ENCODE measurements at places on chromosomes 2 and 18.

GRCh38 chr2:70806013-70806412 lies 14.4 kb downstream of the CLEC4F start:
- DNase-seq = no peak

- no peak for DNase-seq
Measured at GRCh38 chr2:64315291-64315960, 138.5 kb upstream of the LGALSL start.

DNA sequence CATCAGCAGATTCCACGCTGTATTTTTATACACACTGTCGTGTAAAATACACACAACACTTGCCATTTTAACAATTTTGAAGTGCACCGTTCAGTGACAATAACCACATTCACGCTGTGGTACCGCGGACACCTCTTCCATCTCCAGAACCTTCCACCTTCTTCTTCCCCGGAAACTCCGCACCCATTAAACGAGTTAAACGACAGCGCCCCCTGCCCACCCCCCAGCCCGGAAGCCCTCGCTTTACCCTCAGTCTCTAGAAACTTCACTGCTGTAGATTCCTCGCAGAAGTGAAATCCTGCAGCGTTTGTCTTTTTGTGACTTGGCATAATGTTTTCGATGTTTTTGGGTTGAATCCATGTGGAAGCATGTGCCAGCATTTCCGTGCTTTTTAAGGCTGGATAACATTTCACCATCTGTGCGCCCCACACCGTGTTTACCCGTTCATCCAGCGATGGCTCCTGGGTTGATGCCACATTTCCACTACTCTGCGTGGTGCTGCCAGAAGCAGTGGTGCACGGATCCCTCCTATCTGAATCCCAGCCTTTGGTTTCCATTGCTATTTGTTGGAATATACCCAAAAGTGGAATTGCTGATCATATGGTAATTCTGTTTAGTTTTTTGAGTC lies 32.0 kb upstream of the TMEM18 start:
- no peak for DNase-seq

- no peak for DNase-seq
Measured at GRCh38 chr2:9641641-9642040, 10.8 kb upstream of the YWHAQ start.

DNA sequence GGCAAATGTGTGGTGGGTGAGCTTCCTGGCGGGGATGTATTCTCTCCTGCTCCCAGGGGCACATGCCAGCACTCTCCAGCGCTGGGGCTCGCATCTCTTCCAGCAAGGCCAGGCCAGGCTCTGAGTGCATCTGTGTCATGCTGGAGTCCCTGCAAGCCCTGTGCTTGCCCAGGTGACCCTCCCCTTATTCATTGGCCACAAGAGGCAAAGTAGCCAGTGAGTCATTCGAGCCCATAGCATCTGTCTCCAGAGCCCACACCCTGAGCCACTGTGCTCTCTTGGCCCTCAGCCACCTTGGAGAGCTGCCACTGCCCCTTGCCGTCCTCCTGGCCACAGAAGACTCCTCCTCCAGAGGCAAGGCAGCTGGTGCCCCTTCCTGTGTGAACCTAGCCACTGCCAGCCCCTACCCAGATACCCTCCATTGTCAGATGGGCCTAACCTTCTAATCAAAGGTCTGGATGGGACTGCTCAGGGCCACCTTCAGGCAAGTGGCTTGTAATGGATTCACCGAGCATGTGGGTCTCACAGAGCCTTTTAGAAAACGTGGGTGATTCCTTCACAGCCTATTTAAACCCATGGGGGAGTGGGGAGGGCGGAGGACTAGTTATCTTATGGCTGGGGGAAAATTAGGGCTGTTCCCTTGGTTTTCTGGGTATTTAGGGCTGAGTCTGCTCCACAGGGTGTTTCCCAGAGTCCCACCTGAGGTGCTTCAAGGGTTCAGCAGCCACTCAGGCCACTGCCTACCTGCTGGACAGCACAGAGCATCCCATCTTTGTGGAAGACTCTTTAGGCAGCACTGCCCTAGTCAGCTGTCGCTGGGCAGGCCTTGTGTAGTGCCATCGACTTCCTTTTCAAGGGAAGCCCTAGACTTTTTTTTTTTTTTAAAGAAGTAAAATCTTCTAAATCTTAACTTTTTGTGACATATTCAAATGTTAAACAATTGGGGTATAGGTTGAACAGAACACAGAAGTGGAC lies 137.4 kb downstream of the ACOXL start:
- DNase-seq = no peak

DNA sequence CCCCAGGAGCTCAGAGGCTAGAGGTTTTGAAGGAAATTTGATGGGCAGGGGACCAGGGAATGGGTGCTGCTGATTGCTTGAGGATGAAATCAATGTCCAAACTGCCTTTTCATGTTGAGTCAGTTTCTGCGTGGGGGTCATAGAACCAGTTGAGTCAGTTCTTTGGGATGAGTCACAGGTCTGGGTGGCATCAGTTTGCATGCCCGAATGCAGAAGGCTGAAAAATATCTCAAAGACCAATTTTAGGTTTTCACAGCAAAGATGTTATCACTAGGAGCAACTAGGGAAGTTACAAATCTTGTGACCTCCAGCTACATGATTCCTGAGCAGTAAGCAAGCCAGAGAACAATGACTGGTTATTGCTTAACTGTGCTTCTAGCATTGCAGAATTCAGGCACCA lies 1135.1 kb upstream of the CRIM1 start:
- DNase-seq = no peak

DNA sequence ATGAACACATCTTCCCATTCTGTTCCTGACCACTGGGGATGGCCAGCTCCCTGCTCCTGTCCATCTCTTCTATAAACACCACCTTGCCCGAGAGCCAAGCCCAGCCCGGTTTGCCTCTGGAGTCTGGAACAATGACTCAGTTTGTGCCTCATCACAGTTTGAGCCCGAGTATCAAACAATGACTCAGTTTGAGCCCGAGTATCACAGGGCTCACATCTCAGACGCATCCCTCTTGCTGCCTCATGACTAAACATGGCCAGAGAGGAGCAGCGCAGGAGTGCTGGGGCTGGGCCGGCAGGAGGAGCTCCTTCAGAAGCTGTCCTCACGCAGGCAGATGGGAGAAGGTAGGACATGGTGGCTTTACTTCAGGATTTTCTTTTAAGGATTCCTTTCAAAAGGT lies 68.7 kb downstream of the PXDN start:
- no peak for DNase-seq

- no peak for DNase-seq
Measured at GRCh38 chr2:223232896-223233295, 180.9 kb downstream of the KCNE4 start.

- DNase-seq = no peak
Measured at GRCh38 chr2:127577973-127578372, 42.5 kb downstream of the MYO7B start.

DNA sequence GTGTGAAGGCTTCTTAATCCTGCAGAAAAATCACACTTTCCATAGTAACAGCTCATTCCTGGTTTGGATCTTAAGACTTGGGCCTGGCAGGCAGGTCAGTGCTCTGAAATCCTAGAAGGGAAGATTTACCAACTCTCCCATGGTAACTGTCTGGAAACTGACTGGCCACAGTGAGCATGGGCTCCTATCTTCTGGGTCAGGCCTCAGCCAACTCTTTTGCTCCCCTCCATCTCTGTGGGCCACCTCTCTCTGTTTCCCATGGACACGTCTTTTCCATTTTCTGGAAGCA lies 86.7 kb downstream of the ACAA2 start:
- DNase-seq = no peak

DNA sequence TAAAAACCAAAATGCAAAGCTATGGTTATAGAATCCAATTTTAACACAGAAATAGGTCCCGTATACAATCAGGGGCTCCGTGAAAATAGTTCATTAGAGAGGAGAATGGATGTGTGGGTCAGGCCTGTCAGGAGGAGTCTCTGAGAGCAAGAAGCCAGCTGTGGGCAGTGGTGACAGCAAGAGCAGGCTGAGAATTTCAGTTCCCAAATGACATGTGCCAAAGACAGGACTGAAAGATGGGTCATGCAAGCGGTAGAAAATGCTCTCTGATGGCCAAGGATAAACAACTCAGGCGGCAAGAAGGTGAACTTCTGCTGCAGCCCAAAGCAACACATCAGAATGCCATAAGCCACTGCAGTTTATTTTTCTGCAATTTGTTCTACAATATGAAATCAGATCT lies 100.4 kb downstream of the CCDC141 start:
- DNase-seq = no peak

DNA sequence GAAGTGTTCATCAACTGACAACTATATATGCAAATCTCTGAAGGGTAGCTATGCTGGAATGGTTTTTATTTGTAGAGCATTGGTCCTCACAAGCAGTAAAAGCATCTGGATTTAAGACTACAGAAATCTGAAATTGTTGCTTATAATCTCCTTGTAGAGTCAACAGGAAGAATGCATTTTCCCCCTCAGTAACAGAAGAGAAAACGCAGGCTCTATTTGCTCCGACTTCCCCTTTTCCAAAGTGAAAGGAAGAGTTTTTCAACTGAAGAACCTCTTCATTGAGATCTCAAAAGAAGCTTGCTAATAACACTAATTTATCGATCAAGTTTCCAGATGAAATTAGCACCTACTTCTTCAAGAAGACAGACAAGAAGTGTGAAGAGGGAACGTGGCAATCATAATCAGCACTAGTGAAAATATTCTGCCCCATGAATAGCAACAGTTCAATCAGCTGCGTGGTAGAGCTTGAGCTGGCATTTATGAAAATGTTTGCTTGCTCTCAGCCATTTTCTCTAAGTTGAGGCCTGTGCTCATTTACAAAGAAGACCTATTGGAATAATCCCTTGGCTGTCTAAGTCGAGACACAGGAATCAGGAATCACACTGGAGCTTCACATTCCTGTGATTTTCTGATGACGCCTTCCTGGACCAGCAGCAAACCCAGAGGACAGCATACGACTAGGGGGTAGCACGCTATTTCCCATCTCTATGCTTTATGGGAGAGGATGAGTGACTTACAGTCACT lies 43.7 kb downstream of the TGIF1 start:
- no peak for DNase-seq

GRCh38 chr2:120291401-120292311 lies 39.0 kb downstream of the RALB start:
- no peak for DNase-seq

DNA sequence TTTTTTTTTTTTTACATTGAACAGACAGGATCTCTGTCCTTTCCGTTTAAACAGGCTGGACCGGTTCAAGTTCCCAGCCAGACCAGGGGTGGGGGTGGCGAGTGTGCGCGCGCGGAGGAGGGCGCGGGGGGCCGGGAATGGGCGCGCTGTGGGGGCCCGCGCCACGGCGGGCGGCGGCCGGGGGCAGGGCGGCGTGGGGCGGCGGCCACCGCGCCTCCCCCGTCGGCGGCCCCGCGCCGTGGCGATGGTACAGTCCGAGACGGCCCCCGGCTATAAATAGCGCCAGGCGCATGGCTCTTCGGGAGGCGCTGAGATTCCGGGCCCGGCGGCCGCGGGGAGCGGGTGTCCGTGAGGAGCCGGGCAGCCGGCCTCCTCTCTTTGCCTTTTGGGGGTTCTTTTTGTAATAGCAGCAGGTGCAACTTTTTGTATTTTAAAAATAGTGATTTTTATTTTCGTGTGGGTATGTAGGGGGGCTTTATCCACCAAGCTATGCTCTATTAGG lies 430 bp upstream of the CELF4 start:
- no peak for DNase-seq

DNA sequence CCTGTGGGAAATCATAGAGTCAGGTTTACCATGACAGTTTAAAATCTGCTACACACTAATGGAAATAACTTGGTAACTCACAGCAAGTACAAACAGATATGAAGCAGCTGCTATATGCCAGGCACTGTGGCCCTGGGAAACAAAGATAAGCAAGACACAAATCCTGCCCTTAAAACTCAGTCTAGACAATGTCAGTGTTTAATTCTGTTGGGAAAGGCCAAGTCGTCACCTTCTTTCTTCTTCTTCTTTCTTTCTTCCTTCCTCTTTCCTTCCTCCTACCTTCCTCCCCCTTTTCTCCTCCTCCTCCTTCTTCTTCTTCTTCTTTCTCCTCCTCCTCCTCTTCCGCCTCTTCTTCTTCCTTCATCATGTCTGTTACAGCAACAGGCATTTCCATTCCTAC lies 26.8 kb downstream of the PLEK start:
- DNase-seq = no peak

DNA sequence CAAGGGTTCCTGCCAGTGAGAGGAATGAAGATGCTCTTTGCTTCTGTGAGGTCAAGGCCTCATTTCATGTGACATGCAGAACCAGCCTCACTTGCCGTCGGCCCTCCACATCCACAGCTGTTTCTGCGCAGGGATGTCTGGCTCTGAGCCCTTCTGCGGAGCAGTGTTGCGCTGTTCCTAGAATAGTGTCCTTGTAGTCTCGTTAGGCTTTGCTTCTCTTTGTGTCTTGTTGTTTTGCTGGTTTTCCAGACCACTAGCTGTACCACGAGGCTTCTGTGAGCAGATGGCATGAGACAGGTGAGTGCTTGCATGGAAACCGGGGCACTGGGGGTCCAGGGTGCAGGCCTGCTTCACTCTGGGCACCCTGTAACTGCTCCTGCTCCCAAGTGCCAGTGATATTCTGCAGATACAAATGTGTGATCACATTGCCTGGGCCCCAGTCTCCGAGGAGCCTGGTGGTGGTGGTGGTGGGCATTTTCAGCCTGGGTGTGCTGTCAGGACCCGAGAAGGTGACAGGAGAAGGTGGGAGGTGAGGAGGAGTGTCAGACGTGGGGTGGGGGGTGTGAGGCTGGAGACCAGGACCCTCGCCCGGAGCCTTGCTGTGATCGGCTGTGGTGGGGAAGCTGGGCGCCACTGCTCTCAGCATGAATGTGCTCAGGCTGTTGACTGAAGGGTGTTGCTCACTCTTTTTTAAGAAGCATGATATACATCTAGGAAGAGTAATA lies 34.3 kb downstream of the LDLRAD4 start:
- no peak for DNase-seq

DNA sequence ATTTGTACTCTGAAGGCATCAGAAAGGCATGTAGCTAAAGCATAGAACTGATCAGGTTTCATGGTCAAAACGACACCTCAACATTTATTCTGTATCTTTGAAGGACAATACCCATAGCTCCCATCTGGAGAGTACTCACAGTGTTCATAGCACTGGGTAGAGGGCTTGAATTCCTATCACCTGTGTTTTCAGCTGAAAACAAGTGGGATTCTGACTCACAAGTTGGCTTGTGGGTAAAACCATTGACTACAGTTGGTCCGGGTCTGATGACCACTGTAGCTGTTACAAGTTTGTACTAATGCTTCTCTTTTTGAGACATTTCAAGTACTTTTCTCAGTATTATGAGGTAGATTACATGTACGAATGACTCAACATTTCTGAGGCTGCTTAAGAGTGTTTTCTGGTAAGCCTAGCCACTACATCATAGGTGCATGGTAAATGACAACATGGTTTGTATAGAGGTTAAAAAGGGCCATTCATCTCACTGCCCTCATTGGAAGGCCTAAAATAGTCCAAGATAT lies 68.6 kb upstream of the PELI1 start:
- peak; percentile 70 for DNase-seq

DNA sequence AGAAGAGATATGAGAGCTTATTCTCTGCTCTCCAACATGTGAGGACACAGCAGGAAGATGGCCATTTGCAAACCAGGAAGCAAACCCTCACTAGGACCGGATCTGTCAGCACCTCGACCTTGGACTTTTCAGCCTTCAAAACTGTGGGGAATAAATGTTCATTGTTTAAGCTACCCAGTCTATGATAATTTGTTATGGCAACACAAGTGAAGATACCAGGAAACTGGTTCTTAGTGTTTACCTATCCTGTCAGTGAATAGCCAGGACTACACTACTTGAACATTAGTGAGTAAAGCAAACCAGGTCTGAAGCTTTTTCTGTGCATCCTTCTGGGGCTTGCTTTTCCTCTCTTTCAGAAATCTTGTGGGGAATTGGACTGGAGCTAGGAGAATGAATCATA lies 44.4 kb upstream of the BARD1 start:
- no peak for DNase-seq

- no peak for DNase-seq
Measured at GRCh38 chr18:79567481-79568147, 112.0 kb upstream of the CTDP1 start.

- DNase-seq = no peak
Measured at GRCh38 chr2:18752667-18753422, 163.5 kb upstream of the NT5C1B start.
